ENCODE measurements at places on chromosomes 7 and 10. TPM values are rescaled to one million over a fixed set of nuclear protein-coding genes. Genes with fewer than 3 reads are reported as not detected.

ELN gene
- total RNA-seq = 203 TPM

AOAH gene
- 8.1 TPM for total RNA-seq

TCAF2 gene
- 1.5 TPM for total RNA-seq

CNPY1 gene
- total RNA-seq = 0.79 TPM

SPDYE5 gene
- total RNA-seq = 0.10 TPM

SEC61A2 gene
- total RNA-seq = 16.9 TPM

GRCh38 chr7:102125127-102125596 is 161.5 kb upstream of the SH2B2 start:
- no peak for DNase-seq

DNA sequence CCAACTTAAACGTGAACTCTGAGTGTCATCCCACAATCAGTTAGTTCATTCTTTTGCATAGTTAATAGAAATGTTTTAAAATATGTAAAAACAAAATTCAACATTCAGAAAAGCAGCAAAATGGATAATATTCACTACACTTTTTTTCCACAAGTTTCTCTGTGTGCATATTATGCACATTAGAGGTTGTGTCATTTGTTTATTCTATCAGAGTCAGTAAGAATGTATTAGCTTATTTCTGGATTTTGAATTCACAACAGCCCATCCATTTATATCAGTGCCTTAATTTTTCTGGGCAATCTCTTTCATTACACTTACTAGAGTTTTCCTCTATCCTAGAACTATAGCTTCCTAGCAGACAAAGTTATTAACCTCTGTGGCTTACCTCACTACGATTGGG is 432.7 kb upstream of the SEMA3A start:
- DNase-seq = no peak

GRCh38 chr7:106287786-106288185 is 3.0 kb upstream of the NAMPT start:
- no peak for DNase-seq

GRCh38 chr10:73857446-73857845 is 16.9 kb downstream of the CAMK2G start:
- no peak for DNase-seq

DNA sequence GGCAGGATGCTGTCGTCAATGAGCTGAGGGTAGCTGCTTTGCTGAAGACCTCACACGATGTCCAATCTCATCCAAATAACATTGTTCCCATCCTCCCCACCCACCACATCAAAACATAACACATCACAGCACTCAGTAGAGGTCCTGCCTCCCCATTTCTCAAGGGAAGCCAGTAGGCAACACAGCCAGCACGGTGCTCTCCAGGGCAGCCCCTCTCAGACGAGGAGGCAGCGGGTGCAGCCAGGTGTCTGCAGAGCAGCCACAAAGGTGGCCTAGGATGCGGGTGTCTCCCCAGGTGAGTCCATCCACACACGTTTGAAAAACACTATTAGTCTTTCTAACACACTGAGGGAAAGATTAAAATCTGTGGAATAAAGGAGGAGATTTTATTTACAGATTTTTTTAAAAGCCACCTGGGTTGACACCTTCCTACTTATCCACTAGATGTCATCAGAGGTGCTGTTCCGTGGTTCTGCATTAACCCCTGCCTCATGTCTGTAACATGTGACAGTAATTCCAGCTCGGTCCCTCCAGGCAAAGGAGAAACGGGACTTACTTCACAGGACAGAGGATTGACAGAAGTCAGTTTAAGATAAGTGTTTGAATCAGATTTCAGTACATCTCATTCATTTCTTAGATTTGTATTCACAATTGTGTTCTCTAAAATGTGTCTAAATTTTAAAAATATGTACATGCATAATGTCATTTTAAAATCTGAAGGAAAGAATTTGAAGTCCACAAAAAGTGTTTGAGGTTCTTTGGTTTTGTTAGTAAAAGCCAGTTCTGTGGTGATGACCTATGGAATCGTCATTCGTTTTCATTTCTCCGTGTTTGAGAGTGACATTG is 68.0 kb downstream of the LANCL2 start:
- DNase-seq = no peak

- DNase-seq = no peak
These were observed 141.5 kb downstream of the LRRN3 start for GRCh38 chr7:111232249-111233084.

GRCh38 chr10:50289196-50289595 is 37.9 kb upstream of the ASAH2 start:
- DNase-seq = no peak

DNA sequence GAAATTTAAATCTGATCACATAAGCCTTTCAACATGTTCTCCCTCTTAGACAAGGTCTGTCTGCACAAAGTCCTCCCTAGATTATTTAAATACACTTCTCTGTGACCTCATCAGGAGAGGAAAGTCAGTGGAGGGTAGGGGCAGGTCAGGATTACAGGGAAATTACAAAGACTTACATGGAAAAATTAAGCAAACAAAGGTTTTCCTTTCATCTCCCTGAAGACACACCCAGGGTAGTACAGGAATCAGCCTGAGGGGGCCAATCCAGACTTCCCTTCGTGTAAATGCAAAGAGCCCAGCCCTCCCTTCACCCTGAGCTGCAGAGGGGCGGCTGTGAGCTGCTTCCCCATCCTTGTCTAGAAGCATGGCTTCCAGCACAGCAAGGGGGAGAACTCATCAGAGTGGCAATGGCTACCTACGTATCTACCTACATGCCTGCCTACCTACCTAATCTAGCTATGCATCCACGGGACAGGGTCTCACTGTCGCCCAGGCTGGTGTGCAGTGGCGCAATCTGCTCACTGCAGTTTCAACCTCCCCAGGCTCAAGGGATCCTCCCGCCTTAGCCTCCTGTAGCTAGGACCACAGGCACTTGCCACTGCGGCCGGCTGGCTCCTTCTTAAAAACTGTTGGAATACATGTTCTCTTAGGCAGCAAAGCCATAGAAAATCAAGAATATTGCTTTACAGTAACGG is 33.2 kb downstream of the PITRM1 start:
- DNase-seq = no peak

GRCh38 chr10:96285331-96285752 is 14.0 kb upstream of the BLNK start:
- no peak for DNase-seq

DNA sequence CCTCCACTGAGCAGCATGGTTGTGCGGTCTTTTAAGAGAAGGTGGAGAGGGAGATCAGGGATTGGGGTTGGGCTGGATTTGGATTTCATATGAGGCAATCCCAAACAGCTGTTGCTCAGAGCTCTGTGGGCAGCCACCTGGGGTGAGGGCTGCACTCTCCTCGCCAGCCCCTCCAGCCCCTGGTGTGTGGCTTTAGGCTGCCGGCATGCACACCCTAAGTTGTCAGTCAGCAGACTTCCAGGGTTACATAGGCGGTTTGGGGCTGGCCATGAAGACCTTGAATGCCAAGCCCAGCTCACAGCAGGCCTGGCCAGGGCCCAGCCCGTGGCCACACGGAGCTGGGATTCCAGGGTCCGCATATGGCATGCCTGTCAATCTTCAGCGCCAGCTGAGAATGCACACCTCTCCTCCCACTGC is 54.8 kb downstream of the ZMIZ1 start:
- no peak for DNase-seq

Data from spinal cord (tissue), 10 donors.